ENCODE measurements at places on chromosomes 16 and 17.

DNA sequence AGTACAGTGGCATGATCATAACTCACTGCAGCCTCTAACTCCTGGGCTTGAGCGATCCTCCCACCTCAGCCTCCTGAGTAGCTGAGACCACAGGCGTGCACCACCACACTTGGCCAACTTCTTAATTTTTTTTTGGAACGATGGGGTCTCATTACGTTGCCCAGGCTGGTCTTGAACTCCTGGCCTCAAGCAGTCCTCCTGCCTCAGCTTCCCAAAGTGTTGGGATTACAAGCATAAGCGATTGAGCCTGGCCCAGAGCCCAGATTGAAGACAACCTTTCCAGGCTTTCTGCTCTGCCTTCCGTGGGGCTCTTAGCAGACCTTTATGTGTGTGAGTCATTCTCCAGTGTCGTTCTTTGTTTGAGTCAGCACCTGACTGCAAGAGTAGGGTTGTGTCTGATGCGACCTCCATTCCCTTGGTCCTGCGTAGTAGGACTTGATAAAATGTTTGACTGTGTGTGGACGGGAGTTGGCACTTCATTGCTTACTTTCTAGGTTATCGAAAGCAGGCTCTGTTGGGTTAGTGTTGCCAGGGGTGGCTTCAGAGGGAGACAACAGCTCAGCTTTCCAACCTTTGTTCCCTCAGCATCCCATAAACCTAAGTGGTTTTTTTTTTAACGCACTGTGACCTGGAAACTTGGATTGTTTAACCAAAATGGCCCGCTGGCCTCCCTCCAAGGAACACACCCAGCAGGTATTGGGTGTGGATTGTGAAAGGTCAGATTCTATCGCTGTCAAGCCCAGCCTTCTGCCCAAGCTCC, 26.4 kb downstream of the EEF2K start:
- no peak for DNase-seq

DNA sequence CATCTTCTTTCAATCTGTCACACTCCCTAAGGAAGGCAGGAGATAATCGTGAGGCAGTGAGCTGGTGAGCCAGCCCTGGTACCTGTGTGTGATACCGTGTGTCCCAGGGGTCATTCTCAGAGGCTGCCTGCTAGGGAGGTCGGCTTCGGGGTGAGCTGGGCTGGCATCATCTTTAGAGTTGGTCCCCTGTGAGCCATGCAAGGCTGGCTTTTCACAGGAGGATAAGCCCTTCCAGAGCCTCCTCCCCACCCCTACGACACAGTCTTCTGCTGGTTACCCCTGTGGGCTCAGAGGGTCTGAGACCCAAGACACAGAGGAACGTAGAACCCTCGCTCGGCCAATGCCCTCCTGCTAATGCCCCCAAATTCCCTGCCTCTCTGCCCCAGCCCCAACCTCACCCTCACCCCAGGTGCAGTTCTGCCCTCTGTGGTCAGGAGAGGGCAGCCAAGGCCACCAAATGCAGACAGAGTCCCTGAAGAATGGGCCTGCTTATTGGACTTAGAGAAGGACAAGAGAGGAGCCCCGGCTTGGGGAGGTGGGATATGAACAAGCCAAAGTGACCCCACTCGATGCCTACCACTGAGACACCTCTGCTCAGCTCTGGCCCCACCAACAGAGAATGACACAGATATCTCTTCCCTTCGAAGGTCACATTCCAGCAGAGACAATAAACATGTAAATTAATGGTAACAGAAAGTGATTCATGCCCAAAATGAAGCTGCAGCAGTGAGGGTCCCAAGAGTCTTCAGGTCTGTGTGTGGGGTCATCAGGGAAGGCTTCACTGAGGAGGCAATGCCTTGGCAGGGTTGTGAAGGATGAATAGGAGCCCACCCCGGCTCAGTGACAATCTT, 80.8 kb upstream of the CCL1 start:
- no peak for DNase-seq

DNA sequence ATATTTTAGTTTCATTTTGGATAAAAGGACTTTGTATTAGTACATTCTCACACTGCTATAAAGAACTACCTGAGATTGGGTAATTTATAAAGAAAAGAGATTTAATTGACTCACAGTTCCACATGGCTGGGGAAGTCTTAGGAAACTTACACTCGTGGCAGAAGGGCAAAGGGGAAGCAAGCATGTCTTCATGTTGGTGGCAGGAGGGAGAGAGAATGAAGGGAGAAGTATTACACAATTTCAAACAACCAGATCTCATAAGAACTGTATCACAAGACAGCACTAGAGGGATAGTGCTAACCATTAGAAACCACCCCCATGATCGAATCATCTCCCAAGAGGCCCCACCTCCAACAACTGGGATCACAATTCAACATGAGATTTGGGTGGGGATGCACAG, 142.9 kb downstream of the USP31 start:
- no peak for DNase-seq

GRCh38 chr17:16820979-16821543, 131.0 kb downstream of the CCDC144A start:
- no peak for DNase-seq

- DNase-seq = no peak
Observed at GRCh38 chr17:72093707-72094106, 27.1 kb upstream of the SOX9 start.

- DNase-seq = no peak
Observed at GRCh38 chr17:69287168-69287567, 39.8 kb downstream of the ABCA5 start.

- DNase-seq = no peak
Observed at GRCh38 chr17:81044764-81045589, 10.0 kb downstream of the BAIAP2 start.

DNA sequence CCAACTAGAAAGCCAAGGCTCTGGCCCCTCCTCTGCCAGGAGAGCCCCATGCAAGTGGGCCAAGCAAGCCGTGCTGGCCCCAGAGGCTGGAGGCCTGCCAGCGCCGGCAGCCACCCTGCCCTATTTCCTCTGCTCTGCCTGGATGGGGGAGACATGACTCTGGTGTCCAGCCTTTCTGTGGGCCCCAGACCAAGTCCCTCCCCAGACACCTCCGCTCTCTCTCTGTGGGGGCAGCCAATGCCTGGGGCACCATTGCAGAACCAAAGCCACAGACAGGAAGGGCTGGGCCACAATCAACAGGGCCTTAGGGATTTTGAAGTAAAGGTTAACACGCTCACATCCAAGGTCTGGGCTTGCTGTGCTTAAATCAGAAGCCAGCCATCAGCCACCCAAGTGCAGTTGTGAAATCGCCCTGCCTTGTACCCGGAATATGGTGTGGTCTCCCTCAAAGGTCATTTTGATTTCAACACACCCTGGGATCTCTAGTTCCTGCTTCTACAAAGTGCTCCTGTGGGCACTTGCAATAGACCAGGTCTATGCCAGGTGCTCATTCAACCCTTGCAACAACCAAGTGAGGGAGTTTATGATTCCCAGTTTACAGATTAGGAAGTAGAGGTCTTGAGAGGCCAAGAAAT, 63.5 kb upstream of the TEX2 start:
- DNase-seq = no peak

GRCh38 chr17:41739661-41740352, 5.4 kb upstream of the HAP1 start:
- no peak for DNase-seq

DNA sequence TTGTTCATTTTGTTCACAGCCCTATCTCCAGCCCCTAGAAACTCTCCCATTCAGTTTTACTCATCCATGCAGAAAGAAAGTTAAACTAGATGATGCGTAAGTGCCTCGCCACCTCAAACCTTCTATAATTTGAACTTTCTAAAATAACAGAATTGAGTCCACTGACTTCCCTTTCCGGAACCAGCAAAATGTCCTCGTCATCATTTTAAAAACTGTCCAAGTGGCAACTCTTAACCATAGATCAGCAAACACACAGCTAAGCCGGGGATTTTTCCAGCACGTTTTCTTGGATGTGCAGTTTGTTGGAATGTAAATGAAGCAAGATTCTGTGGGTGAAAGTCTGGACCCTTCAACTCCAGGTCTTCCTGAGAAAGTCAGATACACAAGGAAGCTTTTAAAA, 369.7 kb upstream of the ERCC4 start:
- DNase-seq = no peak

- DNase-seq = no peak
Observed at GRCh38 chr17:33583518-33584417, 290.7 kb upstream of the ASIC2 start.

GRCh38 chr17:10178506-10178991, 19.9 kb downstream of the GAS7 start:
- DNase-seq = no peak

- DNase-seq = no peak
Observed at GRCh38 chr16:85610059-85610445, 3.1 kb upstream of the GSE1 start.

DNA sequence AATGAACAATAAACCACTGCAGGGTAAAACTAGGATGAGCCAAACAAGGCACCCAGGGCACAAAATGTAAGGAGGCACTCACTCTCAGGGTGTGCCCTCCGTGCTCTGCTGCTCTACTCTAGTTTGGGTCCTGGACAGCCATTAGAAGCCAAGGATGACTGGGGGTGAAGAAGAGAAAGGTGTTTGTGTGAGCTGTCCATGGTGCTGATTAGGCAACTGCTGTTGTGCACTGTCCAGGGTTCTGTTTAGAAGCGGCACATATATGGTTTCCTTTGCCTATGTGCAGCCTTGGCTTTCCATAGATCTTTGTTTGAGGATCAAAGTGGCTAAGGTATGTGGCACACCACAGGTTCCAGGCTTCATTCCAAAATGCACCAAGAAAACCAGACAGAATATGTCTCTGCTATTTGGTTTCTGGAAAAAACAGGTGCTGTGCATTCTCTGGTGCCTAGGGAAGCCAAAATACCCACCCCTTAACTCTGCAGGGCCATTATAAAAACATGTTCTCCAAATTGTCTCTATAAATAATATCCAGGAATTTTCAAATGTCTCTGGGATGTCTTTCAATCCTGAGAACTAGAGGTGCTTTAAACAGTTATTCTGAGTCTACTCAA, 123.5 kb downstream of the CBLN1 start:
- DNase-seq = peak; percentile 64

DNA sequence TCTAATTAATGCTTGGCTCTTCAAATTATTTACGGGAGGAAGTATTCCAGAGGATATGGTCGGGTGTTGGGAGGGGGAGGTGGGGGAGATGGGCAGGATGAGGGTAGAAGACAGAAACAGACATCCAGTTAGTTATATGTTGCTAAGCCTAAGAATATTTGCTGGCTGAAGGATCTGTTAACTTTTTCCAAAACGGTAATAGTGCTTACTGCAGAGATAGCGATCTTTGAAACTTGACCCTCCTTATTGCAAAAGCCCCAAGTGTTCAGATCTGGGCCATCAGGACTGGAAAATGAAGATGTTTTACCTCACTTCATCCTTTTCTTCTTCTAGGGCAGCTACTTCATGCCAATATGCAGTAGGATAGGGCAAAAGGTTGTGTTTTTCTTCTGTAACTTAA, 27.0 kb upstream of the MMD start:
- no peak for DNase-seq

- no peak for DNase-seq
Observed at GRCh38 chr17:11857006-11857405, 140.3 kb downstream of the ZNF18 start.

DNA sequence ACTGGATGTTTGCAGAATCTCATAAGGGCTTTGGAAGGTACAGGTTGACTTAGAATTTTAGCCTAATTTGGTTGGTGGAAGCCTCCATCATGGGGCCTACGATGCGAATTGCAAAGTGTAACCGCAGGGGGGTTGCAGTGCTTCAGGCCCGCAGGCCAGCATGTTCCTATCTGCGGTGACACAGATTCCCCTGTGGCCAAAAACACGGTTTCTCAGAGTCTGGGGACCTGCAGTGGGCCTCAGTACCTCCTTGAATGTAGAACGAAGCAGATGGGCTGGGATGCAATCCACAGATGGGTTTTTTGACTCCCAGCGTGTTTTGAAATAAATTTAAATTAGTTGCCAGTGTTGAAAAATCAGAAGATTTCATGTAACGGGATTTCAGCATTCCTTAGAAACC, 34.7 kb downstream of the KIAA0513 start:
- no peak for DNase-seq

DNA sequence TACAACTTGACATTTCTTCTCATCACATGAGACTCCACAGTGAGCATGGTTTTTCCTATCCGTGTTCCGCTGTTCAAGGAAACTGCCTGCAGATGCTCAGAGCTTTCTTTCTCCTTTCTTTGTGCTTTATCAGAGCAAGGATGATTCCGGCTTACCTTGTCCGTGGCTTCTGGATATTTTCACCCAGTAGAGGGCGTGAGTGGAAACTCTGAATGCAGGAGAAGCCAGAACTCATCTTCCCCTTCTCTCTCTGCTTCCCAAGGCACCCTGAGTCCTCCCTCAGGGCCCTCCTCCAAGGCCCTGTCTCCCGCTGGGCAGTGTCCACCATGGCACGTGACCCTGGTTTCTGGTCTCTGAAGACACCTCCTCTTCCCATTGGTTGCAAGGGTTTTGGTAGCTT, 721.1 kb upstream of the RBFOX1 start:
- peak; percentile 25 for DNase-seq

- peak; percentile 22 for DNase-seq
Observed at GRCh38 chr16:7513429-7513828, 180.8 kb downstream of the RBFOX1 start.

DNA sequence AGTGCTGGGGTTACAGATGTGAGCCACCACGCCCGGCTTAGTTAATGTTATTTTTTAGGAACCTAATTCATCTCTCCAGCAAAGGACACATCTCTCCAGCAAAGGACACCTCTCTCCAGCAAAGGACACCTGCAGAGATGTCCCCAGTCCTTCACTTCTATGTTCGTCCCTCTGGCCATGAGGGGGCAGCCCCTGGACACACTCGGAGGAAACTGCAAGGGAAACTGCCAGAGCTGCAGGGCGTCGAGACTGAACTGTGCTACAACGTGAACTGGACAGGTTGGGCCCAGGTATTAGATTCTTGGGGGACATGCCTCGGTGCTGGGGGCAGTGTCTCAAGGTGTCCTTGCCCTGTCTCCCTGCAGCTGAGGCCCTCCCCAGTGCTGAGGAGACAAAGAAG, 4.7 kb downstream of the PFAS start:
- no peak for DNase-seq

- peak; percentile 22 for DNase-seq
Observed at GRCh38 chr17:81601525-81602120, 35.3 kb downstream of the NPLOC4 start.

GRCh38 chr16:54009464-54010176, 277.0 kb downstream of the IRX3 start:
- DNase-seq = no peak

- DNase-seq = no peak
Observed at GRCh38 chr16:89033796-89034572, 57.0 kb upstream of the CBFA2T3 start.

DNA sequence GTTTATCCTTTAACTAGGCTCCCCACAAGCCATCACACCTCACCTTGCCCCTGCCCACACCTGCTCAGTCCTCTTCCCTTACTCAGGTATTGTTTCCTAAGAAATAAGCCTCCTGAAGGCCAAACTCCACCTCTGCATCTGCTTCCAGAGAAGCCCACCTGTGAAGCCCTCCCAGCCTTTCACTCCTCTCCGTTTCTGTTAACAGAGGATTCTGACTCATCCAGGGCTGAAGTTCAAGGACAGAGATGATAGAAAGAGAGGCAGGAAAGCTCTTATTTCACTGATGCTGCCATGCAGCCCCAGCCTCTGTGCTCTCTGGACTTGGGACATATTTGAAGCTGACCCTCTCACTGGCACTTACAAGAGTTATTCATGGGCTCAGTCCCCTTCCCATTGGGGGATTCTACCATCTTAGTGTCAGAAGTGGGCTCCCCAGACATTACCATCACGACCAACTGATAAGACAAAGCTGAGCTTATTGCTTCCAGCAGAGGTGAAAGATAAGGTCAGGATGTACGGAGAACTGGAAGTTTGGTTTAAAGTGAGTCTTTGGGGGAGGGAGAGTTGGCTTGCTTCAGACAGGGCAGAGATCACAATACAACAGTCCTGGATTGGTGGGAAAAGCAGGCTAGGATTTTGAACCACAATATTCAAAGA, 35.3 kb upstream of the XYLT2 start:
- no peak for DNase-seq

GRCh38 chr17:81436294-81436849, 41.1 kb downstream of the BAHCC1 start:
- no peak for DNase-seq

Measured in NT2/D1 (cell line).